ENCODE measurements at places on chromosomes 11 and 22. TPM values are rescaled to one million over a fixed set of nuclear protein-coding genes. Genes with fewer than 3 reads are reported as not detected.
A peak's percentile ranks its signal among the peaks of the same experiment; 100 is the strongest.

ZBED4 gene
- 20.6 TPM for total RNA-seq

SMIM35 gene
- total RNA-seq: not detected

- no peak for DNase-seq
Measured at GRCh38 chr11:103903621-103904323, 132.7 kb upstream of the DDI1 start.

DNA sequence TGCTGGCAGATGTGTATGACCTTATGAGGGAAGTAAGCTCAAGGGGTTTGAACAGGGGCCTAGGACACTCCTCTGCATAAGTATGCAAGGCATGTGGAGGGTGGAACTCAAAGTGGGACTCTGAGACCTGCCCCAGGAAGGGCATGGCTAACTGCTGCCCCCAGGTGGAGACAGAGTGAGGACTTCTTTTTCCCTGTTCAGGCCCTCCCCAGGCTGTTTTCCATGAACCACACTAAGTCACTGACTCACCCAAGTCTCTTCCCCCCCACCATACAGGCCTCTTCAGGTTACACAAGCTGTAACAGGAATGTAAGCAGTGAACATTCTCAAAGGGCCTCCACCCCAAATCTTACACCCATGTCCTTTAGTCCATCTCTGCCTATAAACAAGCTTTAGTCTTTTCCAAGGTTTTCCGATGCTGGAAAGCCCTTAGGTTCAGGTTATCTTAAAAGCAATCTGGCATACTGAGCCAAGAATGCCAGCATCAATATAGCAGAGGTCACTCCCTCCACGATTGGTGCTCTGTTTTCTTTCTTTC, 13.1 kb downstream of the EEF1G start:
- peak; percentile 77 for DNase-seq

GRCh38 chr11:96311120-96311568, 31.9 kb downstream of the MAML2 start:
- no peak for DNase-seq

DNA sequence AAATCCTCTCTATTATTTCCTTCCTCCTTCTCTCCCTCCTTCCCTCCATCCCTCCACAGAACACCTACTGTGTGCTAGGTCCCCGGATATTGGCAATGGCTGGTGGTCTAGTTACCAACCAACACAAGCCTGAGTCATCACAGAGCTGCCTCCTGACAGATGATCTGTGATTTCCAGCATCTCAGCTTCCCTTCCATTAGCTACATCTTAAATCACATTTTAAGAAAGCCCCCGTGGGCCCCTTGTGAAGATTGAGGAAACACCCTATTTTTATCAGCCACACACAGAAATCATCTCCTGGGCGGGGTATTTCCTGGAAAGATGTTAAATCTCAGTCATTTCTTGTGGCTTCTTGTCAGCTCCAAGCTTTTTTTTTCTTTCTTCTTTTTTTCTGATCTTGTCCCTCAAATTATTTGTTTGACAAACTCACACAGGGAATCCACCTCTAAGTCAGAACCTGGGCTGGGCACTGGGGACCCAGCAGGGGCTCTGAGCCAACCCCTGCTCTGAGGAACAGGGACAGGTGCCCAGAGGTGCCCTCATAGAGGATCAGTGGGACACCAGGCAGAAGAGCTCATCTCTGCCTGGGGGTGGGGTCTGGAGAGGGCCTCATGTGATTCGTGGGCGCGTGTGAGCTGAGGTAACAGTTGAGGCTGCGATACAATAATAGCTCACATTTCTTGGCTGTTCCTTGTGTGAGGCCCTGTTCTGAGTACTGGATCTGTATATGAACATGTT, 42.4 kb downstream of the CACNA1I start:
- DNase-seq: peak; percentile 30

DNA sequence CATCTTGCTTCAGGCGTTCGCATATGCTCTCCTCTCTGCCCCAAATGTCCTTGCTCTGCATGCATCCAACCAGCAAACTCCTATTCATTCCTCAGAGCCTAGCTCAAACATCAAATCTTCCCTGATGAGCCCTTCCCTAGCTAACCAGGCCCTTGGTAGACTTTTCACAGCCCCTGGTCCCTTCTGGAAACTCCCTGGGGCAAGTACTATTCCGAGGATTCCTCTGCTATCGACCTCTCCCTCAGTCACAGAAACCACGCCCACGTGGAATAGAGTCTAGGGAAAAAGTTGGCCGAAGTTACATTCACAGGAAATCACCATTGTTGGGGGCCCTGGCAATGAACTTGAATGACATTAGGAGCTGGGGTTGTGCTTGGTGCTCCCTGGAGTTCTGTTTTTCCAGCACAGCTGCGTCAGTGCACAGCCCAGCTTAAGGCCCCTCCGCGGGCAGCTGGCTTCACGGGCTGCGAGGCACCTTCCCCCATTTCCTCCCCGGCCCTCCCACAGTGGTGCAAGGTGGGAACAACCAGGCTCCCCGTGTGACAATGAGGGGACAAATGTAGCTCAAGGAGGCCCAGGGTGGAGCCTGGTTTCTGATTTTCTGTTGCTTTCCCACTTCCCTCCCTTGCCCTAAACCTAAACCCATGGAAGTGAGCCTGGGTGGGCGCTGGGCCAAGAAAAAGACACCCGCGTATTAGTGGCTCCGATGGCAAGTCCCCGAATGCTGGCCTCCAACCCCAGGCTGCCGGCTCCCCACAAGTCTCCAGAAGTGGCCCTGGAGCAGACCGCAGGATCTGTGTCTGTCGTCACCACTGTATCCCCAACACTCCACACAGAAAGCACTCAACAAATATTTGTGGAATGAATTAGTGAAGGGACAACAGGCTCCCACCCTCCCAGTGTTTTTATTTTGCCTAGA, 4.3 kb upstream of the ATP5MGL start:
- DNase-seq: no peak

- DNase-seq: no peak
Measured at GRCh38 chr11:117944554-117944953, 15.4 kb upstream of the TMPRSS13 start.

DNA sequence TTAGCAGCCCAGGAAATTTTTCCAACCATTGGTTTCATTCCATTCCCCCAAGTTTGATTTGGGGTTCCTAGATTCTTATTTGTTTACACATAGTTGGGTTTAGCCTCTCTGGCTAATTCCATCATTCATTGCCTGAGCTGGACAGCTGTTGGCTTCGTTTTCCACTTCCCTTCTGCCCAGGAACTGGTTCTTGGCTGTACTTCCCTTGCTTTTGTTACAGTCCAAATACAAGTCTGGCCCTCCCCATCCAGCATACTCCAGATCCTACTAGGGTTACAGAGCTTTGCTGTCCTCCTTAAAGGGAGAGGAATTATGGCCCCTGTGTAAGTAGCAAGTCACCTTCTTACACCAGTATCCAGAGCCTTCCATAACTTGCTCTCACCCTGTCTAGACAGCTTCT, 356.3 kb downstream of the FAT3 start:
- no peak for DNase-seq

GRCh38 chr11:73347067-73347466, 29.1 kb upstream of the RELT start:
- DNase-seq: no peak

- DNase-seq: no peak
Measured at GRCh38 chr22:45082795-45083194, 73.0 kb upstream of the PHF21B start.

- DNase-seq: no peak
Measured at GRCh38 chr22:48473202-48473601, 1354.5 kb downstream of the BRD1 start.

DNA sequence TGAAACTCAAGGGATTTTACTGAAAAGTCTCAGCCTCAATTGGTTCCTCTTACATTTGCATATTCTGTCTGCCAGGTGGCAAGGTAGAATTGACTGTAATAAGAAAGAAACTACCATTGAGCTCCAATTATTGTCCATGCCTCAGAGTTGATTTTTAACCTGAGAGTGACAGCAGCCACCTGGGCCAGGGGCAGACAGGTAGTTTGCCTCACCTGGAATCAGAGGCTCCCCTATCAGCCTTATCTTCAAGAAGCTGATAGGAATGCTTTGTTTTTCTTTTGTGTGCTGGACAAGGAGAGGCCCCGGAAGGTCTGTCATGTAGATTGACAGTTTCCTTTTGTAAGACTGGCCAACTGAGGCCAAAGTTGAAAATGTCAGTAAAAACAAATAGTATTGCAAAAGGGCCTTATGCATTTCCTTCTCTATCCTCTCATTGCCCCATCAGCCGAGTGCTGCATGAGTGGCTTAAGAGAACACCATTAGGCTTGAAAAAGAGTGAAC, 34.1 kb downstream of the CD44 start:
- DNase-seq: no peak
